ENCODE measurements at places on chromosomes 12 and 14.
A peak's percentile ranks its signal among the peaks of the same experiment; 100 is the strongest.

DNA sequence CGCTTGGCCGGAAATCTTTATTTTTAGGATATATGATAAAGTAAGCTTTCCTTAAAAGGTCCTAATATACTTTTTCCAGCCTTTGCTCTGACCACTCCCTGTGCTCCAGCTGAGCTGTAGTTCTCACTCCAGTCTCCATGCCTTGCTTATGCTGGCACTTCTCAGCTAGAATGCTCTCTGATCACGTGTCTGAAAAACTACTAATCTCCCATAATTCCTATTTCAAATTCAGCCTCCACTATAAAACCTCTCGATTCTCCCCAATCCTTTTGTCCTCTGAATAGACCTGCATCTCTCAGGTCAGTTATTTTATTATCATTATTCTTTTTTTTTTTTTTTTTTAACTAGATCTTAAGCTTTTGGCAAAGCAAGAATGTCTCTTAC lies 3.7 kb downstream of the BIN2 start:
- DNase-seq = no peak

DNA sequence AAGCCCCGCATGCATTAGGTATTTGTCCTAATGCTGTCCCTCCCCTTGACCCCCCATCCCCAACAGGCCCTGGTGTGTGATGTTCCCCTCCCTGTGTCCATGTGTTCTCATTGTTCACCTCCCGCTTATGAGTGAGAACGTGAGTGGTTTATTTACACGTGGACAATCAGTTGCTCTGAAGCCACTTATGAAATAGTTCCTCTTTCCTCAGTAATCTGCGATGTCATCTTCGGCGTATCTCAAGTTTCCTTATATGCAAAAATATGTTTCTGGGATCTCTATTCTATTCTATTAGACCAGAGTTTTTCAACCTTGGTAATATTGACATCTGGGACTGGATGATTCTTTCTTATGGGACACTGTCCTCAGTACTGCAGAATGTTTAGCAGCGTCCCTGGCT lies 56.0 kb upstream of the DCD start:
- no peak for DNase-seq

DNA sequence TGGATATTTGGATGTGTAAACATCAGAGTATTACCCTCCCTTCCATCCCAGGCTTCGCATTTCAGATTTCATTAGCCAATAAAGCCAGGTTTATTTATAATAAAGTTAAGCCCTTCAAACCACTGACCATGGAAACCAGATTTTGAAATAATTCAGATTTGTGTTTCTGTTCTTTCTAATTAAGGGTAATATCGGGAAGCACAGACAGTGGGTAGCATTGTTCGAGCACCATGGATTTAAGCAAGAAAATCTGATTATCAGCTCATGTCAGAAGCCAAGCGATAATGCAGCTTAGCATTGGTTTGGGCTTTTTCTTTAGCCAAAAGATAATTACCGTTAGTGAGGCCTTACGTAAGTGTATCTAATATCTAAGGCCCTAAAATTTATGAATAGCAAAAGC lies 116.1 kb downstream of the C12orf42 start:
- peak; percentile 26 for DNase-seq

GRCh38 chr12:23684121-23684520 lies 265.3 kb downstream of the SOX5 start:
- no peak for DNase-seq

DNA sequence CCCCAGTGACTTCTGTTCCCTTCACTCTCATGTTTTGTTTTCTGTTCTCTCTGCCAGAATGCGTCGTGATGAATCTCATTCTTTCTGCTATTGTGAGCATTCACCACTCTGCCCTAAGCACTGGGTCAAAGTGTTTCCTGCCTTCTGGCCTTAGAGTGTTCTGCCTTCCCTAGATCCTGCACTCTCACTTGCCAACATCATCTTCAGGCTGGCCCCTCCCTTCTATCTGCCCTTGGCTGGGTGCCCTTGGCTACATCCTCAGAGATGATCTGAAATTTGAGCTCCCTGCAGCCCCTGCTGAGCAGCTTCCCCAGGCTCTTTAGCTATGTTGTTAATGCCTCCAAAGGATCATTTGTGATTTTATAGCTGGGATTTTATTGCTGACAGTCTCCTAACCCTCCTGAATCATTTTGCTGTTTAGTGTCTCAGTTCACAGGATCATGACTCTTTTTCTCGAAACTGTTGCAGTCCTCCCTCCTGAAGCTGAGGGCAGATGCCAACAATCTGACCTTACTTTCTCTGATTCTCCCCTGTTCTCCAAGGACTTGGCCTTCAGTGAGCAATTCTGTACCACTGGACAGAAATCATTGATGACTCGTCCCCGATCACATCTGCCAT lies 4.5 kb downstream of the DHRS2 start:
- DNase-seq = no peak

- no peak for DNase-seq
These were observed 15.0 kb upstream of the SERPINA1 start for GRCh38 chr14:94403312-94403932.

DNA sequence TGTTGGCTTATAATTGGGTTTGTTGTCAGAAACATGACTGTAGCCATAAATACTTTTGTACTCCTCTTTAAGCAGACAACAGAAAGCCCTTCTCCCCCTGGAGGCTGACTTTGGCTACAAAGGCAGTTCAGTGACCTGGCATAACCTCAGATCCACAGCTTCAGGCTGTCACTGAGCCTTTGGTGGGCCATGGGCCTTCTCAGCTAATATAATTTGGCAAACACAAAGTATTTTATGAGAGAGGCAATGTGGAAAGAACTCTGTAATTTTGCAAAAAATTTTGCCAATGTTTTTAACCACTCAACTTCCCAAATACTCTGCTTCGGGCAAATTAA lies 15.5 kb upstream of the MGP start:
- DNase-seq = no peak

- DNase-seq = no peak
These were observed 1.8 kb downstream of the MSRB3 start for GRCh38 chr12:65280306-65280705.
